ENCODE measurements at places on chromosomes 6 and 20.

DNA sequence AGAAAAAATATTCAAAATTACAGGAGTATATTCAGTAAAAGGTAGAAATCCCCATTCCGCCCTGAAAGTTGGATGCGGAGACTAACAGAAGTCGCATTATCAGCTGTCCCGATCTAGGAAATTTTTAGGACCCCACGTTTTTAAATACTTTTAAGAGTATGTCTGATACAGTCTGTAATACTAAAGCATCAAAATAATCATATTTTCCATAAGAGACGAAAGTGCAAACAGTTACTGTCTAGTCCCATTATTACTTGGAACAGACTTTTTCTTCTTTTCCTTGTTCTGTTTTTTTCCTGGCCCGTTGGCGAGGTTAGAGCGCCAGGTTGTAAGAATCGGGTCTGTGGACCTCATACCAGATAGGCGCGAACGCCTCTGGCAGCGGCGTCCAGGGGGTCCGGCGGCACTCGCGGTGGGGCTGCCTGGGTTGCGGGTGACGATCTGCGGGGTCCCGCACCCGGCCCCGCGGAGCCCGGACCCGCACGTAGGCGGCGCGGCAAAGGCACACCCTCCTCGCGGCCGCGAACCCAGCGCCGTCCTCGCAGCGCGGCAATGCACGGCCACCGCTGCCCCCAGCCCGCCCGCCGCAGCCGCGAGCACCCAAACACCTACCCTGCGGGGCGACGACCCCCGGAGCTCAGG lies 460 bp downstream of the PLAGL1 start:
- DNase-seq: peak; percentile 42

- DNase-seq: no peak
These were observed 81.0 kb downstream of the AKAP7 start for GRCh38 chr6:131216246-131216645.

GRCh38 chr20:44781791-44782190 lies 28.6 kb downstream of the RIMS4 start:
- DNase-seq: no peak

DNA sequence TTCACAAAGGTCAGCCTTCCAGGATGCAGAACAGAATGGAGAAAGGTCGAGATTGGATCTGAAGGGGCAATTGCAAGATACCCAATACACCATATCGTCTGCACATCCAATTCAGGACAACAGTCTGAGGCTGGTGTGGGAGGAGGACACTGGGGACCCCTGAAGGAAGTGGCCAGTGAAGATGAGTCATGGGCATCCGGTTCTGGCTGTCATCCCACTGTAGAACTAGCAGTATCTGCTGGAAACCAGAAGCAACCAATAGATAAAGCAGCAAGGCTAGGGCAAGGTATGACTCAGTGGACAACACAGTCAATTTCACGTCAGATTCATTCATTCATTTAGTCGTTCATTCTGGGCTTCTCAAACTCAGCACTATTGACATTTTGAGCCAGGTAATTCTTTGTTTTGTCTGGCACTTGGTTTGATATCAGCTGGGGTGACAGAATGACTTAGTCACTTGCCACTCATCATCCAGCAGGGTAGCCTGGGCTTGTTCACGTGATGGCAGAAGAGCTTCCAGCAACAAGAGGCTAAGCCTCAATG lies 30.3 kb upstream of the SHLD1 start:
- DNase-seq: peak; percentile 51

DNA sequence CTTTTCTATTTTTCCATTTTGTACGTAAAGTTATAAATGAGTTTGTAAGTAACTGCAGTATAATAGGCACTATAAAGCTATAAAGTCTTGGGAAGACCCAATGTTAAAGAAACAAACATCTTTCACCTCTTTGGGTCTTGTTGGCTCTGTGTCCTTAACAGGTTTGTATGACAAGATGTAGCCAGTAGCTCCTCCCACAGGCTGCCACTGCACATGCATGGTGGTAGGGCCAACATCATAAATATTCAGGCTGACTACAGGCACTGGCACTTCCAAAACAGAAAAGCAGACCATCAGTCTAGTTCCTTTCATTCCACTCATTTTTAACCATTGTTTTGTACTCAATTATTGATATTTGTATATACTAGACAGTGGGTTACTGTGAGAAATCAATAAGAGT lies 59.9 kb downstream of the COL12A1 start:
- no peak for DNase-seq

DNA sequence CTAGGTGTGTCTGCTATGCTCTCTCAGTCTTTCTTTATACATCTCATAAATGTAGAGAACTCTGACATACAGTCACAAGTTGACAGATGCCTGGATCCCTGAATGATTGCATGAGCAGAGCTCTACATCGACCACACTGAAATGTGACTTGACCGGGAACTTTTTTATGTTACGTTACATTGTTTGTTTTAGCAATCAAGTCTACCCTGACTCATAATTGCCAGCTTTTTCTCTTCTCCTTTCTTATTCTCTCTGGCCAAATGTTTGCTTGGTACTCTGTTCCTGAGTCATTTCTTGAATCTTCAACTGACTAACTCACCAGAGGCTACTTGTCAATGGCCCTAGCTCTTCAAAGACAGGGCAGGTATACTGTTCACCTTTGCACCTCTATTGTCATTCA lies 213.6 kb upstream of the DTNBP1 start:
- DNase-seq: no peak

- DNase-seq: no peak
These were observed 45.6 kb upstream of the SGK1 start for GRCh38 chr6:134363323-134364039.

GRCh38 chr20:45344168-45344860 lies 3.9 kb downstream of the SDC4 start:
- DNase-seq: no peak

DNA sequence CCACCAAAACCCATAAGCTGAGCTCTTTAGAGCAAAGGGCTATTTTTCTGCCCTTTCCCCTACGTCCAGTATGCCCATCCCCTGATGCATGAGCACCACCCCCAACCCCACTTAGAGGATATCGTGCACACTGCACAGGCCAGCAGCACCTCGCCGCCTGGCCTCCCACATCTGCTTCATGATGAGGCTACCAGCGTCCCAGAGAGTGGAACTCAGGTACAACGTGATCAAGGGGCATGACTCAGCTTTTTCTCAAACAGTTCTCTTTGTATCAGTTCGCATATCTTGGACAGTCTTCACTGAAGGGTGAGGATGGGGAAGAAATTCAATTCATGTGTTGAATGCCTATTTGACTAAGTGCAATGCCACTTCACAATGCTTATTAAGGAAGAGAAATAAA lies 81.9 kb upstream of the QKI start:
- DNase-seq: no peak

DNA sequence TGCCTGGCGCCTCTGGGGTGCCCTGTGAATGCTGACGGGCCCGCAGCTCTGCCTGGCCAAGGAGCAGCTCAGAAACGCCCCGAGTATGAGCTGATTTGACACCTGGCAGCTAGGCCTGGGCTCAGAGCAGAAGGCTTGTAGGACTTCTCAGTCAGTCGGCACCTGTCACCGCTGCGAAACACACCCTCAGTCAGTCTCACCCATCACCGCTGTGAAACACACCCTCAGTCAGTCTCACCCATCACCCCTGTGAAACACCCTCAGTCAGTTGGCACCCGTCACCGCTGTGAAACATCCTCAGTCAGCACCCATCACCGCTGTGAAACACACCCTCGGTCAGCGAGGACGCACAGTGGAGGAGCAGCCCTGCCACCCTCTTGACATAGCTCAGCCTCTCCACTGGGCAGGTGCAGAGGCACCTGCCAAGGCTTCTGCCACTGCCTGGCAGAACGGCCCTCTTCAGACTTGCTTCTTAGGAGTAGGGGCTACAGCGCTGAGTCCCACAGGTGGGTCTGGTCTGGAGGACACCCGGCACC lies 109.0 kb downstream of the PSMB1 start:
- no peak for DNase-seq

- no peak for DNase-seq
These were observed 71.1 kb downstream of the HDDC2 start for GRCh38 chr6:125230674-125231073.

DNA sequence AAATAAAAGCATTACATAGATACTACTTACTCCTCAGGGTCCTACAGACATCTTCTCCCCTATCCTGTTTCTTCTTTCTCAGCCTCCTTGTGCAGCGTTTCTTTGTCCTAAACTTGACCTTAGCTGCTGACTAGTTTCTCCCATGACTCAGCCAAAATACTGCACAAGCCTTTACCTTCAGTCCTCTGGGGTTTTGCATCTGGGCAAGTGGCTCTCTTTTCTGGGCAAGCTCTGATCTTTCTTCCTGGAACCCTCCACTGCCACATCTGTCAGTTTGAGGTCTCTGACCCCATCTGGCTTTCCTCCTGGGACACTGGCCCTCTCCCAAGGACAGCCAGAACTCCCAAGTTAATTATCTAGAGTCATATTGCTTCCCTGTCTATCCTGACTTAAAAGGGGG lies 838.4 kb downstream of the DHX35 start:
- DNase-seq: no peak

- DNase-seq: no peak
These were observed 54.8 kb upstream of the SCGN start for GRCh38 chr6:25596928-25597818.

GRCh38 chr6:152209211-152209610 lies 401.7 kb downstream of the ESR1 start:
- DNase-seq: no peak

GRCh38 chr6:5135788-5136376 lies 50.7 kb downstream of the PPP1R3G start:
- peak; percentile 70 for DNase-seq

DNA sequence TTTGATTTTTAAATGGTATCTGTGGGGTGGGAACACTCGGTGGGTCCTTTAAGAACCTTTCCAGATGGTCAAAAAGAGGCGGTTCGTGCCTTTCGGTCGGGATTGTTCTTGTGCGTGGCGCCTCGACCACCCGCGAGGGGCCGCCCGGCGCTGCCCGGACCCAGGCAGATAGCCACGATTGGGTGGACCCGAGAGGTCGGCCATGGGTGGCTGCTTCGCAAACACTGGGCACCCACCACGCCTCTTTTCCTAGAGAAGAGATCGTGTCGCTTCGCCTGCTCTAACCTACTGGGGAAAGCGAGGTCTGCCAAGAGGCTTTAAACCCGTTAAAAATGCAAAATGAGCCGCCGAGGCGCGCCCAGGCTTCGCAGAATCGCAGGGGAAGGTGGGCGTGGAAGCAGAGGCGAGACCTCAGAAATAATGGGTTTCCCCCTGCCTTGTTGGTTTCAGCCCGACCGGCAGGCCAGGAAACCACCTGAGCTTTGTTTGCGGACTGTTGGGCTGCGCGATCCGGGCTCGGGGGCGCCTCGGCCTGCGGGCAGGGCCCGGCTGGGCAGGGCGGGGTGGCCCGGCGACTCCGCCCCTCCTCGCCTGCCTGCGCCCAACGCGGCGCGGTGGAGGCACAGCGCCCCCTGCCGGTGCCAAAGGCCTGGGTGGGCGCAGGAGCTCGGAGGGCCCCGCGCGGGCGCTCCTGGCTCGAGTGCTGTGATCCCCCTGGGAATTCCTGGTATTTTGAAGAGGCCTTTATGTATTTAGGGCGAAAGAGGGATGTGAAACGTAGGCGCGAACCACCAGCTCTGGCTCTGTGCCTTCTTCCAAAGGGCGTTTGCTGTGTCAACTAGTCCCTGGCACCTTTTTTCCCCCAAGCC lies 1.6 kb downstream of the MARCKS start:
- peak; percentile 81 for DNase-seq

DNA sequence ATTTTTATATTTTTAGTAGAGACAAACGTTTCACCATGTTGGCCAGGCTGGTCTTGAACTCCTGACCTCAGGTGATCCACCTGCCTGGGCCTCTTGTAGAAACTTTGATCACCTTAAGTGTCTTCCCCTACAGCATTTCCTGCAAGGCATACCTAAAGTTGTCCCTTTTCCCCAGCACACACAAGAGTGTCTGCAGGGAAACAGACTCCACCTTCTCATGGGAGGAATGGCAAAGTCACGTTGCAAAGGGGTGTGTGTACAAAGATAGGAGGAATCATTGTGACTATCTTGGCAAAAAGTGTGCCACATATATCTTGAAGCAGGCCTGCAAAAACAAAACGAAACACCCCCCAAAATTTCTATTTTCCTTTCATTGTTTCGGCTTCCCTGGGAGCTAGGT lies 160.8 kb upstream of the RNF24 start:
- DNase-seq: peak; percentile 68
